ENCODE measurements at places on chromosomes 11 and 22.

DNA sequence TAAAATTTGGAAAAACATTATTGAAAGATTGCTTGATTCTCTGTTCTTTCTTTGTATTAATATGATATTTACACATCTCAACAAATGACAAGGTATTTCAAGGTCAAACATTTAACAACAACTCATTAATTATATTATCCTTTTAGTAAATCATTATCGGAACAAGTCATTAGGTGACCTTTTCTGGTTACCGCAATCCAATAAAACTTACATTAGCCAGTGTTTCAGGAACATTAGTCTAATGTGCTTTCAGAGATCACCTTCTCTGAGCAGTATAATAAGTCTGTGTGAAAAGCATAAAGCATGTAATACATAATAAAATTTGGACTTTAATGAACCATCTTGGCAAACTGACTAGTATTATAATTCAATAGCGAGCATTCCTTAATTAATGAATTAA is 1466.4 kb downstream of the FAM181B start:
- DNase-seq = no peak

DNA sequence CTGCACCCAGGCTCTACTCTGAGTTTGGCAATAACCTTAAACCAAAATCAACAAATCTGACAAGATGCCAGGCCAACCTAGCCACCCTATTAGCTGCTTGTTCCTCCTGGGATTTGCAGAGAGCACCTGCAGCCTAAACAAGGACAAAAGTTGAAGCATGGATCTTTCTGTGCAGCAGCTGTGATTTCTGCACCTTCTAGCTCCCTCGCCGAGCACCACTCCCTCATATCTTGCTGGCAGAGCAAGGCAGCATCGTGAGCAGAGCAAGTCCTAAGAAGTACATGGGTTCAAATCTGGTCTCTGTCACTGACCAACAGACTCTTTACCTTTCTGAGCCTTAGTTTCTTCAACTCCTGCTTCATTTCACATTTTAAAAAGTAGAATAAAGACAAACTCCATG is 38.3 kb downstream of the MORC2 start:
- DNase-seq = no peak

DNA sequence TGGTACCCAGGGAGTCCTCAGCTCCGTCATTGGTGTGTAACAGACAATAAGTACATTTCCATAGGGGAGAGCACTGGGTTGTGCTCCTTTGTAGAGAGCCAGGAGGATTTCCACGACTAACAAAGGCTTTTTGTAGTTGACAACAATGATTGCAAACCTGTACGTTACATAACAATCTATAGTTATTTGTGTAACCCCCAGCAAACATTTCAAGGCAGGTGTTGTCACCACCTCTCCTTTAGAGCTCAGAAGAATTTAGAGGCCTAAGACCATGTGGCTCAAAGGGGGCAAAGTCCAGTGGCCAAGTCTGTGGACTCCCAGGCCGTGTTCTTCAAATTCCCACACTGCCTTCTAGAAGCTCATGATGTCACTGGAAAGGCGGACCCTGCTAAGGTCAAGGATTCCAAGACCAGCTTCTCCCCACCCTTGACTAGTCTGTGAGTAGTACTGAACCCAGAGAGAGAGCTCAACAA is 15.8 kb downstream of the RPL27A start:
- DNase-seq = no peak

GRCh38 chr22:31754813-31755212 is 994 bp downstream of the DEPDC5 start:
- no peak for DNase-seq

GRCh38 chr22:42910221-42910942 is 53.3 kb upstream of the ARFGAP3 start:
- no peak for DNase-seq

DNA sequence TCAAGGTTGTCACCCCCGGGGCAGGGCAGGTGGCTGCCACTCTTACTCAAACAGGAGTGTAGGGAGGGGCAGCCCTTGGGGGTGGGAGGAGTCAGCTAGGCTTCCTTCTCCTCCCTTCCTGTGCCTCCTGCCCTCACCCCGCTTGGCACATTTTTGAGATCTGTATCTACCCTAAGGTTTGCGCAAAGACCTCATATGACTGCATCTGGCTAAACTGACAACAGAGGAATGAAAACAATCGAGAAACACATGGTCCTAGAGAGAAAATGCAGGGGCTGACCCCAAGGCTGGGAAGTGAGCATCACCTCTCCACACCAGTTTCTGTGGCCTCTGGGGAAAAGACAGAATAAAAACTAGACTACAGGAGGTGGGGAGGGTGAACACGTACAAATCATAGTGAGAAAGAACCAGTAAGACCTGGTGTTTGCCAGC is 28.1 kb downstream of the IGSF9B start:
- DNase-seq = no peak

GRCh38 chr22:39839917-39840510 is 53.5 kb downstream of the ENTHD1 start:
- DNase-seq = no peak

DNA sequence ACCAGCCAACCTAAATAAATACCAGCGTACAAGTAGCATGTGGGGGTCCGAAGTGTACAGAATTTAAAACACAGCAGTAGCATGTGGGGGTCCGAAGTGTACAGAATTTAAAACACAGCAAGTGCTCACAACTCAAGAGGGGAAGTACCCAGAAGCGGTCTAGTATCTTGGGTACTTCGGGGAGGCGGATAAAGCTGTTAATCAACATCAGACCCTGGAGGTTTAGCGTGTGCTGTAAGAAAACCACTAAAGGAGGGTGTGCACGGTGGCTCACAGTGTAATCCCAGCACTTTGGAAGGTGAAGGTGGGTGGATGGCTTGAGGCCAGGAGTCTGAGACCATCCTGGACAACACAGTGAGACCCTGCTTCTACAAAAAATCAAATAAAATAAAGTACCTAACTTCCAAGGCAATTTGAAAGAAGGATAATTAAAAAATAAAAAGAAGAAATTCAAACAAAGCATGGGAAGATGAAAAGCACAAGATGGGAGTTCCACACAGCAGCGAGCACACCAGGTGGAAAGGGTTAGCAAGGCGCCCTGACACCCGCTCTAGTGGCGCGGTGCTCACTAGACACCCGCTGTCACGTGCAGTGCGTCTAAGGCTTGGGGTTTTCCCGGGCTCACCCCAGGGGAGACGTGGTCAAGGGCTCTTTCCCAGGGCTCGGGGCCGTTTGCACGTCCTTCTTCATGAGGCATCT is 35.0 kb upstream of the MOB2 start:
- DNase-seq = no peak

DNA sequence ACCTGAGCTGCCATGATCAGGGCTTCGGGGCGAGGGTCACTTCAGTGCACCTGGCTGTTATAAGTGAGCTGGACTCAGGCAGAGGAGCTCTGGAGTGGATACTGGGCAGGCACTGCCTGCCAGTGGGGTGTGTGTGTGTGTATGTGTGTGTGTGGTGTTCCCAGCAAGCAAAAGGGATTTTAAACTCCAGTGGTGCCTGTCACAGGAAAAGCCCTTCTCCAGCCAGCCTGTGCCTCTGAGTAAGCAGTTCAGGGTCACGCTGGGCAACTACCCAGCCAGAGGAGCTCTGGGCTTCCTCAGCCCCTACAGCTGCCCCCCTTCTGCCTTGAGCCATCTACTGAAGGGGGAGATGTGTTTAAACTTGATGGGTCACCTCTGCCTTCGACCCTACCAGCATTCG is 109.0 kb downstream of the OSBP2 start:
- DNase-seq = no peak

GRCh38 chr11:120832481-120833238 is 191.2 kb upstream of the TBCEL start:
- DNase-seq = no peak

- DNase-seq = no peak
Measured at GRCh38 chr11:88555018-88555828, 217.7 kb upstream of the CTSC start.

GRCh38 chr11:11780858-11781257 is 60.9 kb upstream of the USP47 start:
- DNase-seq = no peak

DNA sequence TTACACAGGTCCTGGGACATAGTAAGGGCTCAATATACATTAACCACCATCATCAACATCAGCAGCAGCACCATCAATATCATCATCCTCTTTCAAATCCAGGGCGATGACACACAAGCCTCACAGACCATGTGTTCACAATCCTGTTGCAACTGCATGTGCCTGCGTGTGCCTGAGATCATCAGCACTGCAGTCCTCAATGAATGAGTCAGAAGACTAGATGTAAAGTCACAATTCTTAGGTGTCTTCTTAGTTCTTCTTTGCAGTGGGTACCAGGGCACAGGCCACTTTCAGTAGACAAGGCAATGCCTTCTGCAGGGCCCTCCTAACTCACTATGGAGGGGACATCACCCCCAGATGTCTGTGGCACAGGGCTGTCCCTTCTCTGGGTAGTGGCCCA is 111.1 kb downstream of the MYO18B start:
- no peak for DNase-seq

- DNase-seq = no peak
Measured at GRCh38 chr11:78786086-78786485, 211.4 kb upstream of the NARS2 start.

Measured in H1 (cell line).